GM12892 (cell line): ENCODE measurements at places on chromosomes 3 and 15.

DNA sequence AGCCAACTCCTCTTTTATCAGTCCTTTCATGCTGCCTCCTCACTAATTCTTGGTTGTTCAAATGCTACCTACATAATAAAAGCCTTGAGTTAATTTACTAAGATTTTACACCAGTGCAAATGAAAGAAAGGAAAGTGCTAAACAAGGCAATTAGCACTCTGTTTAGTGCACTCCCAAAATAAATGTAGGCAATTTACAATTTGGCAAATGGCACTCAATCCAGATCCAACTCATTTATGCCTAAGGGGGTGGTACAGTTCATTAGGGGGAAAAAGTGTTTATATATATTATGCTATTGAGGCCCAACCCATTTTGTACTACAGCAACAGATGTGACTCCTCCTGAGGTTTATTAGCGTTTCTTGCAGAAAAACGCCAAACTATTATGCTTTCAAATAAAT, 370.1 kb downstream of the NR2F2 start:
- no peak for DNase-seq

GRCh38 chr15:67399925-67400324, 121.0 kb upstream of the C15orf61 start:
- no peak for DNase-seq

- no peak for DNase-seq
Observed at GRCh38 chr3:9913601-9914000, 3.3 kb upstream of the IL17RC start.

- no peak for DNase-seq
Observed at GRCh38 chr15:67973846-67974245, 80.3 kb upstream of the PIAS1 start.

DNA sequence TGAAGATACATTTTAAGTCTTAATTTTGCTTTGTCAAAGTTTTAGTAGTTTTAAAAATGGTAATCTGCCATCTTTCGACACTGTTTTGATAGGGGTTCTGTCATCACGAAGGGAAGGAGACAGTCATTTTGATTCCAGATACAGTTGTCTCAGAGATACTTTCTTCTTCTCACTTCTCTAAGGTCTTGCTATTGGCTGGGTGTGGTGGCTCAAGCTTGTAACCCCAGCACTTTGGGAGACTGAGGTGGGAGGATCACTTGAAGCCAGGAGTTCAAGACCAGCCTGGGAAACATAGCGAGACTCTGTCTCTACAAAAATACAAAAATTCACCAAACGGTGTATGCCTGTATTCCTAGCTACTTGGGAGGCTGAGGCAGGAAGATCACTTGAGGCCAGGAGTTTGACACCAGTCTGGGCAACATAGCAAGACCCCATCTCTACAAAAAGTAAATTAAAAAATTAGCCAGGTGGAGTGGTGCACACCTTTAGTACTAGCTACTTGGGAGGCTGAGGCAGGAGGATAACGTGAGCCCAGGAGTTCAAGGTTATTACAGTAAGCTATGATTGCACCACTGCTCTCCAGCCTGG, 3.3 kb downstream of the RAB8B start:
- no peak for DNase-seq

DNA sequence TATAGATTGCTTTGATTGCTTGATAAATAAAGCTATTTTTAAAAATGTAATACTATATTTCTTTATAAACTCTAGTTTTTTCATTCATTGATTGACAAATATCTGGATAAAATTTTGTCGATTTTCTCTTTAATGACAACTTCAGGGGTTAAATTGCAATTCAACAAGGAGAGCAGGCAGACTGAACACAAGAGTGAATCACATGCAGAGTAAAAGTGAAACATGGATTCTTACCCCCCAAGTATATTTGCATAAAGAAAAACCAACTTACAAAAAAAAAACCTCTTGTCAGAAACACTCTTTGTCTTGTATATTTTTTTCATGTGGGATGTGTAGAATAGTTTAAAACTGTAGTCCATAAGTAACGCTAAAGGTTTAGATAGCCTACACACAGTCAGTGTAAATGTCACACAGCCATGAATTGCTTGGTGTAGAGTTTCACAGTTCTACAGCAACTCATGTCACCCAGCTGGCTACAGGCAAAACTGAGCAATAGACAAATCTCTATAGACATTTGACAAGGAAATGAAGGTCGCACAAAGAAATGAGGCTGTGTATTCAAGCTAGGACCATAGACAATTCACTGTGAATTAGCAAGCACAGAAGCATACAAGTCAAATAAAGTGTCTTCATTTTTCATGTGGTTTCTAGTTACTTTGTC, 141.6 kb downstream of the THRB start:
- DNase-seq = no peak

DNA sequence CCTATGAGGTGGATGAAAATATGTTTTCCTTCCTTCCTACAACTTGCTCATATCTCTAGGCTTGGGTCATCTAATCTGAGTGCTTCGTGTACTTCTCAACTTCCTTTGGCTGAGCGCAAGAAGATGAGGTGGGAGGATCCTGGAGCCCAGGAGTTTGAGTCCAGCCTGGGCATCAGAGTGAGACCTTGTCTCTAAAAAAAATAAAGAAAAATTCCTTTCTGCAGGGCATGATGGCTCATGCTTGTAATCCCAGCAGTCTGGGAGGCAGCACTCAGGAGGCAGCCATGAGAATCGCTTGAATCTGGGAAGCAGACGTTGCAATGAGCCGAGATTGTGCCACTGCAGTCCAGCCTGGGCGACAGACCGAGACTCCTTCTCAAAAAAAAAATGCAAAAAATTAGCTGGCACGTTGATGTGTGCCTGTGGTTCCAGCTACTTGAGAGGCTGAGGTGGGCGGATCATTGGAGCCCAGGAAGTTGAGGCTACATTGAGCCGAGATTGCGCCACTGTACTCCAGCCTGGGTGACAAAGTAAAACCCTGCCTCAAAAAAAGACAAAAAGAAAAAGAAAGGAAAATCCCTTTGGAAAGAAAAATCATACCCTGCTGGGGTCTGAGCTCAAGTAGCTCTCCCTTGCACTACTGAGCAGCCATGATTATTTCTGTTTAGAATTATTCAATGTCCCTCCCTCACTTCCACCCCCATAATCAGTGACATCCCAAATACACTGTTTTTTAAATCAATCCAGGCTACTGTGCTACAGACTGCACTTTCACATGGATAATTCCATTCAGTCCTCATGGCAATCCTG, 28.0 kb upstream of the RAB11A start:
- DNase-seq = no peak

DNA sequence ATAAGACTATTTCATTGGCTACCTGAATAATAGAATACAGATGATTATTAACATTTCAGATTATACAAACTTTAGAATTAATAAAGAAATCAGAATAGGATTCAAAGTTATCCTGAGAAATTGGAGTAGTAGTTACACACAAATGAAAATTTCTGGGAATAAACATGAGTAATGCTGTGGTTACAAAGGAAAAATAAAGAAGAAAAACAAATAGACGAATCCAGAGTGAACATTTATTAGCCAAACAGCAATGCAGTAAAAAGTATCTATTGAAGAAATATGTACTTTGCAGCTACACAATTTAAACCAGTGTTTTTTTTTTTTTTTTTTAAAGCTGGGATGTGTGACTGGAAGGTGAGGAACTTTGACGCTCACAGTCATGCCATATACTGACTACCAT, 1159.2 kb downstream of the TUSC7 start:
- DNase-seq = no peak

DNA sequence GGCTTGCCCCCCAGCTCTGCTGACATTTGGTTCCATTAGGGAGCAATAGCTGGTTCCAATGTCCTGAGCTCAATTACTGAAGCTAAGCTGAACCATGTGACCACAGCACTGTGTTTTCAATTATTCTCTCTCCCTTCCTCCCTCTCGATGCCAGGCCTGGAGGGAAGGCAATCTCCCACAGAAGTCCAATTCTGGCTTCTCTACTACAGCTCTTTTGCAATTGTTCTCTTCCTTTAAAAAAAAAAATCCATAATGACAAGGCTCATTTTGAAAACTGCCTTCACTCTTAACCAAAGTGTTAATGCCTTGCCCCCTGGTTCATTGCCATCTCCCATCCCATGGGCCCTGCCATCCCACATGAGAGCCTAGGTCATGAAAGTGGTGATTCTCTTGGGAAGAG, 24.8 kb downstream of the IL16 start:
- DNase-seq = no peak

- DNase-seq = no peak
Observed at GRCh38 chr15:47437491-47437890, 279.8 kb upstream of the SEMA6D start.

GRCh38 chr3:150747886-150748683, 14.9 kb downstream of the SIAH2 start:
- DNase-seq = no peak

DNA sequence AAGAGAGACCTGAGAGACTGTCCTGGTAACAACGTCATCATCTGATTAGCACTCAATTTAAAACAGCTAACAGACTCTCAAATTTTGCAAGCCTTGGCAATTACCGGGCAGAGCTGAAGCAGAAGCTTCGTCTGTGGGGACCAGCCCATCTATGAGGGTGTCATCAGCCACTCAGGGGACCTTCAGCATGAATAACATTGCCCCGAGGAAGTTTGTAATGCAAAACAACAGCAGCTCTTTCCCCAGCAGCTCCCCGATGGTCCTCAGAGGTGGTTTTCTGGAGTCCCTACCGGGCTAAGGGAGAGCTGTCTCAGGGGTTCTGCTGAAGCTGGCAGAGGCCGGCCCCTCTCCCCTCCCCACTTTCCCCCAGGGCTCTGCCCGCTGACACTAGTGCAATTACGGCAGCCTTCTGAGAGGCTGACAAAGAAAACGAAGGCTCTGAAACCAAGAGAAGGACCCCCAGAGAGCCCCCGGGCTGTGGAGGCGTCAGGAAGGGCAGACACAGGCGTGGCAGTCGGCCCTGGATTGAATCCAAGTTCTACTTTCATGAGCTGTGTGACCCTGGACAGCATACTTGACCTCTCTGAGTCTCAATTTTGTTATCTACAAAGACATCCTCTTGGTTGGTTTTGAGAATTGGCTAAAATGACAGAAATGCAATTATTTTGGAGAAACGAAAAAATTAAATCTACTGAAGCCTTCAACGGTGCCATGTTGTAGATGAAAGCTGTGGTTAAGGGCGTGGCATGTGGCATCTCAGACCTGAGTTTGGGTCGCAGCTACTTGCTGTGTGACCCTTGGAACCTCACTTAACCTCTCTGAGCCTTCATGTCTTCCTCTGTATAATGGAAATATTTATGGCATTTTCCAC, 102.1 kb upstream of the TLE3 start:
- no peak for DNase-seq

- no peak for DNase-seq
Observed at GRCh38 chr3:155441506-155441905, 148.0 kb upstream of the STRIT1 start.

- DNase-seq = no peak
Observed at GRCh38 chr3:135056084-135056730, 261.1 kb downstream of the EPHB1 start.

GRCh38 chr15:72276326-72276700, 4.0 kb upstream of the PARP6 start:
- no peak for DNase-seq

DNA sequence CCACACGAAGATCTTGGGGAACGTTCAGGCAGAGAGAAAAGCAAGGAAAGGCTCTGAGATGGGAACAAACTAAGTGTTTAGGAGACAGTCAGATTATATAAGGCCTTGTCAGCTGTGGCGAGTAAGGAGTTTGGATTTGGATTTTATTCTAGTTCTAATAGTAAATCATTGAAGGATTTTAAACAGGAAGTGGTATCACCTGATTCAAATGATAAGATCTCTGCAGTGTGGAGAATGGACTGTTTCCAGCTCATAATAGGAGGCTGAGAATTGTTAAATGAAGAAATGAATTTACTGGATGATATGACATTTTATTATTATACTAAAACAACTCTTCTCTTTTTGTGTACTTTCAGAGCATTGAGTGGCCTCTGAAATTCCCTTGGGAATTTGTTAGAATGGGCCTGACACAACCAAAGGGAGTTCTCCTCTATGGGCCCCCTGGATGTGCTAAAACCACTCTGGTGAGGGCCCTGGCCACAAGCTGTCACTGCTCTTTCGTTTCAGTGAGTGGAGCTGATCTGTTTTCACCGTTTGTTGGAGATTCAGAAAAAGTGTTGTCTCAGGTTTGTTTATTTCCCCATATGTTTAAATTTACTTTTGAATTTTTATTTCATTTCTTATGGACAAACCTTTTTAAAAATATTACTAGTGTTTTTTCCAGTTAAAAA, 36.0 kb upstream of the GATM start:
- DNase-seq = no peak
